Brain pericyte (primary cell): ENCODE measurements at places on chromosomes 16 and 17.

GRCh38 chr17:82568997-82569393 is 49.5 kb downstream of the FOXK2 start:
- no peak for DNase-seq

- no peak for DNase-seq
These were observed 8.5 kb upstream of the PRSS22 start for GRCh38 chr16:2866431-2866830.

DNA sequence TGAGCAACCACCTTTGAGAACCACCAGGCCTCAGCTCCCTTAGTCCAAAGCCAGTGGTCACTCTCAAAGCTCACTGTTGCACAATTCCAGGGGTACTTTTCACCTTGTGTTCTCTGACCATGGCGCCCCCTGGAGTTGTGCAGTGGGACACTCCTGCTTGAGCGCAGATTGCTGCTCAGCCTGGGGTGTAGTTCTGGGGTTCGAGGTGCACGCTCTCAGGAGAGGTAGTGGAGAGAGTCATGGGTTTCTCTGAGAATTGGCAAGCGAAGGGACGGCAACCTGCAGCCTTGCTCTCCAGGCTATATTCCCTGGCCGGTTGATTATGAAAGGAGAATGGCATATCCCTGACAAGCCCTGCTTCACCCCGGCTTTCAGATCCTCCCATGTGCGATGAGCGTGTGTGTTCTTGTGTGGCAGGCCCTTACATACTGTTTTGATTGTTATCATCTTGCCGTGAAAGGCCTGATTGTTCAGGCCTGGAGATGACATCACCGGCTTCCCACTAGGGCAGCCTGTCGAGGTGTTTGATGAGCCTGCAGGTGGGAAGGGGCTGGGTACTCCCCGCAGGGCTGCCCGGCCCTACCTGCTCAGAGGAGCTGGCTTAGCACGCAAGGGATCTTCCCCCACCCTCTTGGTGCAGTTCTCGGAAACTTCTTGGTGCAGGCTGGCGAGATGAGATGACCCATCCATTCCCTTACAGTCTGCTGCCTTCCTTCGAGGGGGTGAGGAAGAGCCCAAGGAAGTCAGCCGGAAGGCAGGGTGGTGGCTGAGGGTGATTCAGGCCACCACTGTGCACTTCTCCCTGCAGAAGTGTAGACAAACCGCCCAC is 431.2 kb downstream of the SLC39A11 start:
- no peak for DNase-seq

- DNase-seq = no peak
These were observed 497 bp downstream of the BCL7C start for GRCh38 chr16:30893417-30893743.

DNA sequence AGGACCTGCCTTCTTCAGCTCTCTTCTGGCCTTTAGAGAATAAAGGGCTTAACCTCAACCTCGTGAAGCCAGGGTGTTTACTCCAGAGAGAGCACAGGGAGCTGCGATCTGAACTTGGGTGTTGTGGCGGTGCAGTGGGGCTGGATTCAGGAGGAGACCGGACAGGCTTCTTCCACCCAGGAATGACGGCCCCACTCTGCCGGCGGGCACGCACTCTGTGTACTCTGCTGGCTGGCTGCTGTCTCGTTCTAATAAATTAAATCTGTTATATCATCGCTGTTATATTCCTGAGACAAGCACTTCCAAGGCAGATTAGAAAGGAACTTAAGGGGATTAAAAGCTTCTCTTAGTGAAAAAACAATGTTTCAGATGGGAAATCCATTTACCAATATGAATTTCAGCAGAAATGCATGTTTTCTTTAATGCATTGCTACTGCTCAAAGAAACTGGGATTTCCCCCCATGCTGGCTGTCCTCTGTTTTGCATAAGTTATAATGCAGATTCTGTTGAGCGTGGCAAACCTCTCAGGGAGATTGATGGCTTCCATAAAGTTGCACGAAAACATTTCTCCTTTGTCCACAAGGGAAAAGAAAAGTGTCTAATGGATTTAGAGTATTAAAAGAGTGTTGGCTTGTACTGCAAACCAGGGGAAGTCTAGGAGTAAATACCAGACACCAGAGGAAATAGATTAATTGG is 168.6 kb upstream of the IRX3 start:
- no peak for DNase-seq

DNA sequence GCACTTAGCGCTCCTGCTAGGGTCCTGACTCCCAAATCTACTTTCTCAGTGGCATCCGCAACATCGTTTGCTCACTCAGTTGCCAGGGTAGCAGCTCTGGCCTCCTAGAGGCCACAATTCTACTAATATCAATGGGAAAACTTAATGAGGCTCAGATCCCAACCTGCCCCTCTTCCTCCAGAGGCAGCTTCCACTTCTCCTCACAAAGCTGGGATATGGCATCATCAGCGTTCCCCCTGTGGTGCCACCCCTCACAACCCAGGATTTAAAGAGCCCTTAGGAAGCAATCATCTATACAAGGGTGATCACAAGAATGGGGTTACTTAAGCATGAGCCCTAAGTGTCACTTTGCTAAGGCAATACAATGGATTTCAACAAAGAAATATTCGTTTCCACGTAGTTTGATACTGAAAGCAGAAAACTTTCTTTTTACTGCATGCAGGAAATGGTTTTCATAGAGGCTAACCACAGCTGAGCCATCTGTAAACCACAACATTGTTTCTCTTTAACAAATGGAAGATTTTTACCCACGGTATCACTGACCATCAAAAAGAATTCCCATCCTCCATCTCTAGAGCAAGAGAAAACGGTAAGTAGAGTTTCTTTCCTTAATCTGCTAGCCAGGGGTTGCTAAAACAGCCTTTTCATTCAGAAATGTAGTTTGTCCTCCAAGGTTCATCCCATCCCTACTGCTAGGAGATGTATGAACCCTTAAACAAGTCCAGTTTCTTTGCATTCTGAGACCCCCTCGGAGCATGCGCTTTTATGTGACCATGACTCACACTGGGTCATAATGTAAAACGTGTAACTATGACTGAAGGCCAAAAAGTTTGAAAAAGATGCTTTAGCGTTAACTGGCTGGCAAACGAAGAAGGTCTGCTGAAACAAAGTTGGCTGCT is 68.3 kb upstream of the BCAR1 start:
- peak; percentile 58 for DNase-seq

DNA sequence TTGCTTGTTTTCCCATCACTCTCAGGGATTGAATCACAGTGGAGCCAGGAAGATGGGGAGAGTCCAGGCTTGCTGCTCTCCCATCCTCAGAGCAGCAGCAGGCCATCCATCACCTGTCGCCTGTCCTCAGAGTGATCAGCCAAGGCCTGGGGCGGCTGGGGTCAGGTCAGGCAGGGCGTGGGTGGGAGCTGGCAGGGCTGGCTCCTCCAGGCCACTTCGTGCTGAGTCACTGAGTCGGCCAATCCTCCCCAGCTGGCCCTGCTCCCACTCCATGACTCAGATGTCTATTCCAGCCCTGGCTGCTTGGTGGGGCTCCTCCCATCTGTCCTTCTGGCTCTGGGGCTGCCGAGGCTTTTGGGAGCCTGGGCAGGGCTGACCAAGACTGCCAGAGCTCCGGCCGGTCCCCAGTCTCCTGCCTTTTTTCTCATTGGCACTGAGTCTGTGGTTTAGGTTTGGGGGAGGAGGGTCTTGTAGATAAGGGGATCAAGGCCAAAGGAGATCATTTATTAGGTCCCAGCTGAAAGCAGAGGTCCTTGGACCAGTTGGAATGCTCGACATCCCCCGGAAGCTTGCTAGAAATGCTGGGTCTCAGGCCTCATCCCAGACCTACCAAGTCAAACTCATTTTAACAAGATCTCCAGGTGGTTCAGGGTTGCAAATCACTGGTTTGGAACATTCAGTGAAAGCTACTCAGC is 72.7 kb downstream of the ABCC1 start:
- DNase-seq = peak; percentile 73

DNA sequence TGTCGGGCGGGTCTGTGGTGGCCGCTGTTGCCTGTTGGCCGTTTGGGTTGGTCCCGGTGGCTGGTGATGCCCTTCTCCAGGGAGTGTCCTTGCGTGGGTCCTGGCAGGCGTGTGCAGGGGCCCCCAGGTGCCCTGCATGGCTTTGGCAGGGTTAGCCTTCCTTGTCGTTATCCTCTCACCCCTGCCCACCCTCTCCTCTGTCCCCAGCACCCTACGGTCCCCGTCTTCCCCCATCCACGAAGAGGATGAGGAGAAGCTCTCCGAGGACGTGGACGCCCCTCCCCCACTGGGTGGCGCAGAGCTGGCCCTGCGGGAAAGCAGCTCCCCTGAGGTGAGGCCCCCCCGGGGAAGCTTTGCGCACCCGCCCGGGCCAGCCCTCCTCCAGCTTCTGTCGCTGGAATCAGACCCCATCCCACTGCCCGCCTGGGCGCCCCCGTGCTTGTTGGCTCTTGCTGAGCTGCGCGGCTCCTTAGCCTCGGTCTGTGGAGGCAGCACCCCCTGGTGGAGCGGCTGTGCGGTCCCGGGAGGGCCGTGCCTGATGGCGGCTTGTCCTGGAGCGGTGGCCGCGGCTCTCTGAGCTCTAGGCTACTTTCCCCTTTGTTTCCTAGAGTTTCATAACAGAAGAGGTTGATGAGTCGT is 10.6 kb upstream of the NUDT16L1 start:
- DNase-seq = no peak

DNA sequence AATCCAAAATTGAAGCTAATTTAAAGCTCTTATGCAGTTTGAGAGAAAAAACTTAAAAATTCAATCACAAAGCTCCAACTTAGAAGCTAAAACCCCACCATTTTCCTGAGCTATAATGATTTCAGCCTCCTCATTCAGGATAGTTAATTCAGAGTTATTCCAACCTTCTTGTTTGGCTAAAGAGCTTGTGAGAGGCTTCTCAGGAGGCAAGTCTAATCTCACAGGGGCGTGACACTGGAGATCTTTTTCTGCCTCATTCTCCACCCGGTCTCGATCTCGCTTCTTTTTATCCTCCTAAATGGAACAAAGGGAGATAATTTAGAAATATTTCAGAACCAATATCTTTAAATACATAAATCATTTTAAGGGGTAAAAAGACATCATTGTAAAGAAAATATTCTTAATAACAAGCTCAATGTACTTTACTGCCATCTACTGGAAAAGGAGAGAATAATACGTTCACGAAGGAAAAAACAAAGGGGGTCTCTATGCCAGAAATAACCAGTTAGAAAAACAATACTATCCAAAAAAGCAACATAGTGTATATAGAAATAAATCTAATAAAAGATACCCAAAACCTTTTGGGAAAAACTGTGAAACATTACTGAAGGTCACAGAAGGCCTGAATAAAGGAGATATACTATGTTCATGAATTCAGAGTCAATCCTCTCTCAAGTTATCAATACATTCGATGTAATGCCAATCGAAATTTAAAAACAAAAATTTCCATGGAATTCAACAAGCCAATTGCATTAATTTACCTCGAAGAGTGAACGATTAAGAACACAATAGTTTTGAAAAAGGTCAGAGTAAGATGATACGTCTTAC is 13.9 kb downstream of the BRD7 start:
- no peak for DNase-seq
